ENCODE measurements at places on chromosomes 3 and 15.

DNA sequence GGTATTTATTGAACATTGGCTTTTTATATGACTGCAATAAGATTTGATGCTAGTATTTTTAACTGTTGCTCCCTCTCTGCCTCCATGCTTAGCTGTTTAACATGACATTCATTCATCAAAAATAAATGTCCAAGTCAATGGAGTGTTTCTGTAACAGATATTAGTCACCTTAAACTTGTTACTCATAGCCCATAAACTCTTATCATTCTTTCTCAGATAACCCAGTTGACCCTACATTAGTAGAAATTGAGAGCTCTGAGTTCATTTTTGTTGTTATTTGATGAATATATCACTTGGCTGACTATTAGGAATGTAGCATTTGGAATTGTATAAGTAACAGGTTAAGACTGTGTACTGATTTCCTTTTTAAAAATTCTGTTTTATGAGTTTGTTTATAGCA lies 201.1 kb downstream of the UBE2E2 start:
- no peak for DNase-seq

DNA sequence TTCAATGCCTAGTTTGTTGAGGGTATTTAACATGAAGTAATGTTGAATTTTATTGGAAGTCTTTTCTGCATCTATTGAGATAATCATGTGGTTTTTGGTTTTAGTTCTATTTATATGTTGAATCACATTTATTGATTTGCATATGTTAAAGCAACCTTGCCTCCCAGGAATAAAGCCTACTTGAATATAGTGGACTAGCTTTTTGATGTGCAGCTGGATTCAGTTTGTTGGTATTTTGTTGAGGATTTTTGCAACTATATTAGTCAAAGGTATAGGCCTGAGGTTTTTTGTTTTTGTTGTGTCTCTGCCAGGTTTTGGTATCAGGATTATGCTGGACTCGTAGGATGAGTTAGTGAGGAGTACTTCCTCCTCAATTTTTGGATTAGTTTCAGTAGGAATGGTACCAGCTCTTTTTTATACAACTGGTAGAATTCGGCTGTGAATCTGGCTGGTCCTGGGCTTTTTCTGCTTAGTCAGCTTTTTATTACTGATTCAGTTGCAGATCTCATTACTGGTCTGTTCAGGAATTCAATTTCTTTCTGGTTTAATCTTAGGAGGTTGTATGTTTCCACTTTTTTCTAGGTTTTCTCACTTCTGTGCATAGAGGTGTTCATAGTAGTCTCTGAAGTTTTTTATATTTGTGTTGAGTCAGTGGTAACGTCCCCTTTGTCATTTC lies 209.8 kb upstream of the RBMS3 start:
- no peak for DNase-seq

- no peak for DNase-seq
Observed at GRCh38 chr15:58734859-58735258, 14.6 kb downstream of the ADAM10 start.

DNA sequence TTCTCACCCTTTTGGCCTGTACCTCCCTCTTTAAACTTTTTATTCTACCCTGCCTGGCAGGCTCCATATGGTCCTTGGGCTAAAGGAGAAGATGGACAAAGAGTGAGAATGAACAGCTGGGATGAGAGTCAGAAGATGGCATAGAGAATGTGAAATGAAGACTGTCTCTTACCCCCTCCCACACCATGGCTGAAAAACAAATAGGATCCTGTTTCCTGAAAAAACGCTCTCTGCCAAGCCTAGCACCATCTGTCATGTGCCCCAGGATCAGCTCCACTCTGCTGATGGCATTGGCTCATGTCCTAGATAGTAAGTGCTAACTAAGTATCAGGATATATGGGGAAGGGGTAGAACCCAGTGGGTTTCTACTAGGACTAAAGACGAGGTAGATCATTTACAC lies 238.6 kb downstream of the MEX3B start:
- no peak for DNase-seq

DNA sequence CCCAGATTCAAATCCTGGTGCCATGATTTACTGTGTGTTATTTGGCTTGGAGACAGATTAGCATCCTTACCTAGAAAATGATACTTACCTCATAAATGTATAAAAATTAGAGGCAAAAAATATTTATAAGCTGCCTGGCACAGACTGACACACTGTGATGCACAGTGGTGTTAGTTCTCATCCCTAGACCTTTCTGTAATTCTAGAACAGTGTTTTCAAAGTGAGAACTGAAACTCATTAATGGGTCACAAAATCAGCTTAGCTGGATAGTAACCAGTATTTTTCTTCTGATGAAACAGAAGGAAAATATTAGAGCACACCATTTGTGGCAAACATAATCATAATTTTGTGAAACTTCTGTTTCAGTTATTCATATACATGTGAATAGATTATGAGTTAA lies 17.9 kb upstream of the MTHFS start:
- no peak for DNase-seq

- no peak for DNase-seq
Observed at GRCh38 chr3:81740731-81741130, 20.7 kb downstream of the GBE1 start.

- DNase-seq, result no peak
Observed at GRCh38 chr3:132343018-132343612, 25.9 kb downstream of the ACP3 start.

- DNase-seq, result no peak
Observed at GRCh38 chr3:194003114-194004057, 132.6 kb upstream of the HES1 start.

DNA sequence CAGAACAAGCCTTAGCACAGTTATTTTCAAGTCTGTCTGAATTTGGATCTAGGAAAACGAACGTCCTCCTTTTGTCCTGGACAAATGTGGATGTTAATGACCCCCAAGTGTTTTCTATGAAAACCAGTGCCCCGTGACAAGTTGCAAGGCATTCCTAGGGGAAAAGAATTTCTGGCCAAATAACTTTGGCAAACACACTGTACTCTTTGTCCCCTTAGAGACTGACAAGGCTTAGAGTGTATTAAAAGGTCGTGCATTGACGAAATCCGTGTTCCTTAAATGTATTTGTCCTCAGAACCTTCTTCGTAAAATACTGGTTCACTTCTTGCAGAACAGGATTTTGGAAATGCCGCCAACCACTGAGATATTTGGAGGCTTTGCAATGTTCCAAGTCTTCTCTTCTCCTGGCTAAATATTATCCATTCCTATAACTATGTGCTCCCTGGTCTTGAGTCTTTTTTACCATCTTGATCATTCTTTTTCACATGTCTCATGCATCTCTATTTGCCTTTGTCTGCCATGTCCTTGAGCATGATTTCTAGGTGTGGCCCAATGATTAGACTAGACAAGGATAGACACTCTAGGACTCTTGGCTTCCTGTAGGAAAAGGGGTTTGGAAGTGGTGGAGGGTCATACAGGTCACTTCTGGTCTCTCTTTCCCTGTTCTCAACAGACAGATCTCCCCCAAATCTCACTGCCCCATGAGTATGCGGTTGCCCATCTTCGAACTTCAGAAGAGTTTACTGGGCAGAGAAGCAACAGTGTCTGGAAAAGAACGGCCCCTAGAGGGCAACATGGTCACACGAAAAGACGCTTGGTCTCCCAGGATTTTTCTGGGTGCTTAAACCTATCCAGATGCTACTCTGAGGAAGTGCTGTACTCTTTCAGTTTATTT lies 117.5 kb downstream of the EDEM1 start:
- DNase-seq, result no peak

- no peak for DNase-seq
Observed at GRCh38 chr15:38638811-38639210, 74.2 kb upstream of the RASGRP1 start.

DNA sequence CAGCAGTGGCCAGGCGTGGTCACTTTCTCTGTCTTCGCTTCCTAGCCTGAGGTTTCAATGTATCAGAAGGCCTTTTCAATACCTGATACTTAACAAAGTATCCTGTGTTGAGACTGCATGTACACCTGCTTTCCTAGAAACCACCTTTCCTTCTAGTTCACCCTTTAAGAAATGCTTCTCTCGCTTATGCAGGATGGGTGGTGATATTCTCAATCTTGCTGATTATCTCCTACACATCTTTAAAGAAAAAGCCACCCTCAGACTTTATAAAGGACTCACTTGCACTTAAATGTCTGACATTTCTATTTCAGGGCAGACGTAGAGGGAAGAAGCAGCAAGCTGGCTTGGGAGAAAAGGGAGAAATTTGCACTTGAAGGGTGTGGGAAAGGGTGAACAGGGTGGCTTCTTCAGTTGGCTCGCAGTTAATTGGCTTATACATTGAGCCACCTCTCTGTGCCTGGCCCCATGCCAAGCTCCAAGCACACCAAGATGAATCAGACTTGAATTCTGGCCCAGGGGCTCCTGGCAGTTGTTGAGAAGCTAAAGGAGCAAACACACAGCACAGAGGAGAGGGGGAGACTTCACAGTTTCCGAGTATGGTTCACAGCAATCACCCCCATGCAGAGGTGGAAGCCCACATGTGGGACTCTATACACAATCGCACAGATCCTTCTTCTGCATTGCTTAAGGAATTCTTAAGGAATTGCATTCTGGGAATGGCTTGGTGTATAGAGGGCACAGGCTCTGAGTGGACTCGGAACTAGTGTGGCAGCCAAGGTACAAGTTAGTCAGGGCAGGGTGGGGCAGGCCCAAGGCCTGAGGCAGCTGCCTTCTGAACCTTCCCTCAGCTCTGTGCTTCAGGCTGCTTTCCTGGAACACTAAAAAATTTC lies 1.3 kb downstream of the ARL6IP5 start:
- DNase-seq, result peak; percentile 63

DNA sequence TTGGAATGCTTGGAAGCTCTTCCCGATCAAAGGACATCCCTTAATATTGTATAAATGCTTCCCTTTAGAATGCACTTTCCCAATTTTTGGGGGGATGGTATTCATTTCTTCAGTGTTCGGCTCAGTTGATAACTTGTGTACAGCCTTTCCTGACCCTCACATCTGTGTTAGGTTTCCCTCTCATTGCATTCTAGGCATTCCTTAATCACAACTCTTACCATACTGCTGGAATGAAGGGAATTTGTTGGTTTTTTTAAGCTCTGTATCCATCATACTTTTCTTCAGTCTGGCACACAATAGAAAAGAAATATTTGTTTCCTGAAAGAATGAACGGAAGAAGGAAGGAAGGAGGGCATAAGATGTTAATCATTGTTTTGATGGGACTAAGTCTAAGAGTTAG lies 119.5 kb downstream of the CHST2 start:
- DNase-seq, result no peak

DNA sequence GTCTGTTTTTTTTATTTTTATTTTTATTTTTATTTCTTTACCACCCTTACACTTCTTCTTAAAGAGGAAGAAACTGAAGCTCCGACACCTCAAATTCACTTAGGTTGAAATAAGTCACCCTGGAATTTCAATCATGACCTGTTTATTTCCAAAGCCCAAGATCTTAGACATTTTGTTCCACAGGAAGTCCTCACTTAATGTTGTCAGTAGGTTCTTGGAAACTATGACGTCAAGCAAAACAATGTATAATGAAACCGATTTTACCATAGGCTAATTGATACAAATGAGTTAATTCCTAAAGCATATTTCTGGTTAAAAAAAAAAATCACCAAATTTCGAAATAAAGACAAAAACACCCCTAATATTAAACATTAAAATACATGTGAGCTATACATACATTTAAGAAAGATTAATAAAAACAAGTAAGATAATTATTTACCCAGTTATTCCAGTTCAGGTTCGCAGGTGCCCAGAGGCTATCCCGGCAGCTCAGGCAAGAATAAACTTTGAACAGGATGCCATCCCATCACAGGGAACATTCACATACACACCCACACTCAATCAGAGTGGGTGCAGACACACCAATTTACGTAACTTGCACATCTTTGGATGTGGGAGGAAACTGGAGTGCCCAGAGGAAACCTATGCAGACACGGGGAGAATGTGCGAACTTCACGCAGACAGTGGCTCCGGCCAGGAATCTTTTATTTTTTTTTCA lies 391.0 kb downstream of the RAP2B start:
- DNase-seq, result no peak

DNA sequence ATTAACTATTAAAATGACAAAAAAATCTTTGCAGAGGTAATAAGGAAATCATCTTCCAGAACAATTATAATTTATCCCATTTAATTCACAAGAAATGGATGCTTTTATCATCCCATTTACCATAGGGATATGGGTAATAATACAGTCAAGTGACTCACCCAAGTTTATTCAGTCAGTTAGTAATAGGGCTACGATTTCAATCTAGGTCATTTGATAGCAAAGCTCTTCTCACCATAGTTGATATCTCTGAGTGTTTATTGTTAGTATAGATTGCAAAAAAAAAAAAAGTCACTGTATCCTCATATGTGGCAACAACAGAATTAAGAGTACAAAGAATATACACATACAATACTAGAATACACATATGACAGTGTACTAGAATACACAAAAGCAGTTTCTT lies 797.1 kb downstream of the ROBO1 start:
- DNase-seq, result no peak

DNA sequence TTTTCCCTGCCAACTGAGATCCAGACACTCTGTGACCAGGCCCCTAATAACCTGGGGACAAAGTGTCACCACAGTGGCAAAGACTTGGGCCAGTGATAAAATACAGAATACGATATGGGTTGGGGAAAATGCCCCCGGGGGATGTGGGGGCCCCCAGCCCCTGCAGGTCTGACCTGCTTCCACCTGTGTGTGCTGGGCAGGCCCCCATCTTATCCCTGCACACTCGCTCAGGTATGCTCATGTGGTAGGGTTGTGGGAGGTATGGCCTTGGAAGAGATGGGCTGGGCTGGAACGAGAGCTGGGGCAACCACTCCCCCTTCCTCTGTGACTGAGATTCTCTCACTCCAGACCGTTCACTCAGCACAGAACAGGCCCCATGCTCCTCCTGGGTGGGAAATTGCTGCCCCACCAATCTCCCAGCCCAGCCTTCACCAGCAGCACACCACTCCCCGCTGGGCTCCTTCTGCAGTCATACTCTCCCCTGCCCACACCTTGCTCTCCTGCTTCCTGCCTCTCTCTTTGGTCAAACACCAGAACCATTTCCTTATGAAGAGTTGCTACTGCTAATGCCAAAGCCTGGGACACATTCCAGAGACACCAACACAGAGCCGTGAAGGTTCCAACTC lies 9.6 kb upstream of the CPEB1 start:
- DNase-seq, result no peak

GRCh38 chr3:28286595-28286994 lies 45.2 kb downstream of the CMC1 start:
- no peak for DNase-seq

DNA sequence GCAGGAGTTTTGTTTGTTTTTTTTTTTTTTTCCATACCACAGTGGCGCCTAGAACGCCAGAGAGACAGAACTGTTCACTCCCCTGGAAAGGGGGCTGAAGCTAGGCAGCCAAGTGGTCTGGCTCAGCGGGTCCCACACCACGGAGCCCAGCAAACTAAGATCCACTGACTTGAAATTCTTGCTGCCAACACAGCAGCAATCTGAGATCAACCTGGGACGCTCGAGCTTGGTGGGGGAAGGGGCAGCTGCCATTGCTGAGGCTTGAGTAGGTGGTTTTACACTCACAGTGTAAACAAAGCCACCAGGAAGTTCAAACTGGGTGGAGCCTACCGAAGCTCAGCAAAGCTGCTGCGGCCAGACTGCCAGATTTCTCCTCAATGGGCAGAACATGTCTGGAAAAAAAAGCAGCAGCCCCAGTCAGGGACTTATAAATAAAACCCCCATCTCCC lies 29.8 kb downstream of the SPICE1 start:
- DNase-seq, result no peak

GRCh38 chr3:13079051-13079450 lies 5.8 kb upstream of the IQSEC1 start:
- DNase-seq, result no peak

GRCh38 chr3:119849126-119849525 lies 67.2 kb downstream of the NR1I2 start:
- no peak for DNase-seq

- no peak for DNase-seq
Observed at GRCh38 chr3:51141573-51141972, 243.5 kb upstream of the MANF start.

Measured in activated CD8-positive, alpha-beta memory T cell treated with anti-CD3 and anti-CD28 coated beads for 4 hours (primary cell).